ENCODE measurements at places on chromosomes 11 and 22.

DNA sequence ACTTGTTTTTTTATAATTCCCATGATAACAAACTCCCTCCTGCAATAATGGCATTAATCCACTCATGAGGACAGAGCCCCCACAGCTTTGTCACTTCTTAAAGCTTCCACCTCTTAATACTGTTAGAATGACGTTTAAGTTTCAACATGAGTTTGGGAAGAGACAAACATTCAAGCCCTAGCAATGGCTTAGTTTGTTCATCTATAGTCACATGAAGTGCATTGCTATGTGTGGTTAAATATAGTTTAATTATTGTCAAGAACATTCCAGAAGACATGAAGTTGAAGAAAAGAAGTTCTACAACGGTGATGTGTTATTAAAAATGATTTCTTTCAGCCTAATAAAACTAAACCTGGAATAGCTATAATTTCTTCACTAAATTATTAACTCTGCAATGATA lies 30.6 kb downstream of the MMP7 start:
- no peak for DNase-seq

GRCh38 chr11:84398017-84398626 lies 1112.0 kb upstream of the CCDC90B start:
- peak; percentile 60 for DNase-seq

DNA sequence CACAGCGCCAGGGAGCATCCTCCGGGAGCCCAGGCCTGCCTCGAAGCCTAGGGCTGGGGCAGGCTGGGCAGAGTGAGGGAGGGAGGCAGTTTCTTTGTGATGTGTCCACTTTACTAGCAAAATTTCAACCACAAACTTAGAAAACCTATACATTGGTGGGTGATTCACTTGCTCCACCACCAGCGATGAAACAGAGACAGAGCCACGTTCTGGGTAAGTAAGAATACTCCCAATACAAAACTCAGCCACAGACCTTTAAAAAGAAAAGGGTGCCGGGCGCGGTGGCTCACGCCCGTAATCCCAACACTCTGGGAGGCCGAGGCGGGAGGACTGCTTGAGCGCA lies 22.3 kb downstream of the CDKN1C start:
- DNase-seq, result no peak

DNA sequence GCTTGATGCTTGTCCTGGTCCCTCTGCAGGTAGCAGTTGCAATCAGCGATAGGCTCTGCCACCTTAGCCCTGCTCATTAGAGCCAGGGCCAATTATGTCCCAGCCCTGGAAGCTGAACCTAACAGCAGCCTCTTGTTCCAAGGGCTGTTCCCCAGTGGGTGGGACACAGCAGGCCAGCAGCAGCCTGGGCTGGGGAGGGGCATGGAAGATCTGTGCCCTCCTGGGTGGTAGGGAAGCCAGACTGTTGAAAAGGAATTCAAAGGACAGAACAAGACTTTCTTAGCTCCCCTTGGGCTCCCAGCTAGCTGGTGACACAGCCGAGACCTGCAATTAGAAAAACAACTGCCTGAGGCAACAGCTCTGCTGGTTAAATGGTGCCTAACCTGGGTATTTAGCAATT lies 17.4 kb downstream of the DRD2 start:
- peak; percentile 88 for DNase-seq
